ENCODE measurements at places on chromosomes 4 and X.
A peak's percentile ranks its signal among the peaks of the same experiment; 100 is the strongest.

- H3K36me3 ChIP-seq: no peaks in the 10 kb centered on the region
- H3K4me1 ChIP-seq: no peaks in the 10 kb centered on the region
- no peaks in the 10 kb centered on the region for H3K27me3 ChIP-seq
- H3K27ac ChIP-seq: no peak overlapping the region
- no peak for DNase-seq
Observed at GRCh38 chr4:10535912-10536311, 78.7 kb upstream of the ZNF518B start.

DNA sequence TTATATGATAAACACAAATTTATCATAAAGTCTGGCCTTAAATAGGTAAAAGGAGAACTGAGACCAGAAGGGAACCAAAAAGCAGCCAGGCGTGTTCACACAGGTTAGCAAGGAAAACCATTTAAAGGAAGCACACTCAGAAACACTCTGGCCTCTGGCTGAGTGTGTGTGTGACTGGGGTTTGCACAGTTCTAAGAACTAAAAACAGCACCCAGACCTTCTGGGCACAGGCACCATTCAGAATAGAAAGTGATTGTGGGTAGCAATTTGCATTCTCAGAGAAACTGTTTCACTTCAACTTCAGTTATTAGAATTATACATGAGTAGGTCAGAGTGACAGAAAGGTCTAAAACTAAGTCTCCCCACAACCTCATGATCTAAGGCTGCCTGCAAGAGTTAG, 10.0 kb downstream of the GPR82 start:
- H3K36me3 ChIP-seq: no peaks in the 10 kb centered on the region
- peaks cover 6% of the 10 kb centered on the region for H3K4me1 ChIP-seq
- no peak overlapping the region for H3K27ac ChIP-seq
- DNase-seq: no peak
- no peaks in the 10 kb centered on the region for H3K27me3 ChIP-seq
- no peak overlapping the region for H3K4me3 ChIP-seq

- no peak for DNase-seq
- no peaks in the 10 kb centered on the region for H3K4me1 ChIP-seq
- no peak overlapping the region for H3K27ac ChIP-seq
- H3K4me3 ChIP-seq: no peak overlapping the region
- H3K27me3 ChIP-seq: no peaks in the 10 kb centered on the region
Observed at GRCh38 chr4:11592276-11592675, 163.6 kb upstream of the HS3ST1 start.

GRCh38 chrX:69073241-69073640, 92.0 kb downstream of the PJA1 start:
- H3K27me3 ChIP-seq: no peaks in the 10 kb centered on the region
- DNase-seq: no peak
- no peak overlapping the region for H3K27ac ChIP-seq
- H3K36me3 ChIP-seq: no peaks in the 10 kb centered on the region

DNA sequence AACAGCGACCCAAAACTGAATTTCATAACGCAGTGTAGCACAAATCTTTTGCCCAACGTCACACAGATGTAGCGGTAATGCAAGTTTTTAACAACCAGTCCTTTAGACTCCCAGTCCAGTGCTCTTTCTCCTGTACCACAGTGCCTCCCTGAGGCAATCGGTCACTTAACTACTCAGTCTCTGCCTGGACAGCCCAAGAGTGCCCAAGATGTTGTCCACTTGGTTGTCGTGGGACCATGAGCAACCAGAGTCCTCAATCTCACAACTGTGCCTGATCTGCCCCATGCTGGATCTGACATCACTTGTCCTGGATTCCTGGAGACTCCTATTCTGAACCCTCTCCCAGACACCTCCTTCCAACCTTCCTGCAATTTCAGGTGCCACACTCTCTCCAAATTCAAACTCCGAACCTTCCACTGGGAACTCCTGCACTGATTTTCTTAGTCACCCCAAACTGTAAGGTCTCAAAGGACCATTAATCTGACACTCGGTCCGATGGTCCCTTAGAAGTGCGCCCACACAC, 702 bp downstream of the MMGT1 start:
- peaks cover 11% of the 10 kb centered on the region for H3K4me1 ChIP-seq
- peak overlapping the region; percentile 92 for H3K27ac ChIP-seq
- no peak for DNase-seq

DNA sequence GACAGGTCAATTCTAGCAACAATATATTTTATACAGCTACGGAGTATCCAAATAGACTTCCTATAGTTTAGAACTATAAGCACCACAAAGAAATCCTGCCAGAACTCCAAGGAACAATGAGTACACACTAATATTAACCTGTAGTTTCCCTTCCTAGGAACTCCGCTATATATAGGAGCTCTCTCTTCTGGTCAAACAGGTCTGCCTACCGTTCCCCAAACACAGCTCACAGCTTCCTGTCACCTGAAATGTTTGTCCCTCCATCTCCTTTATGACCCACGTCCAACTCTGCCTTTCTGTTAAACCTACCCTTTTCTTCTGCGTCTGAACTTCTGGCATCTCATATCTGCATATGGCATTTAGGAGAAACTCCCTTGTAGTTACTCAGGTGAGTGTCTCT, 10.5 kb upstream of the GJB1 start:
- H3K27ac ChIP-seq: no peak overlapping the region
- H3K4me1 ChIP-seq: no peaks in the 10 kb centered on the region
- DNase-seq: no peak
- no peaks in the 10 kb centered on the region for H3K27me3 ChIP-seq
- no peaks in the 10 kb centered on the region for H3K36me3 ChIP-seq

GRCh38 chr4:75821966-75822365, 80.3 kb downstream of the PPEF2 start:
- no peaks in the 10 kb centered on the region for H3K36me3 ChIP-seq
- no peak for DNase-seq
- no peaks in the 10 kb centered on the region for H3K4me1 ChIP-seq

- DNase-seq: no peak
- no peak overlapping the region for H3K4me3 ChIP-seq
- no peaks in the 10 kb centered on the region for H3K36me3 ChIP-seq
Observed at GRCh38 chrX:1455948-1456280, 3.2 kb upstream of the ASMTL start.

- no peak overlapping the region for H3K27ac ChIP-seq
- no peaks in the 10 kb centered on the region for H3K27me3 ChIP-seq
- no peak for DNase-seq
- H3K36me3 ChIP-seq: no peaks in the 10 kb centered on the region
Observed at GRCh38 chrX:106208154-106208553, 40.0 kb downstream of the PWWP3B start.

DNA sequence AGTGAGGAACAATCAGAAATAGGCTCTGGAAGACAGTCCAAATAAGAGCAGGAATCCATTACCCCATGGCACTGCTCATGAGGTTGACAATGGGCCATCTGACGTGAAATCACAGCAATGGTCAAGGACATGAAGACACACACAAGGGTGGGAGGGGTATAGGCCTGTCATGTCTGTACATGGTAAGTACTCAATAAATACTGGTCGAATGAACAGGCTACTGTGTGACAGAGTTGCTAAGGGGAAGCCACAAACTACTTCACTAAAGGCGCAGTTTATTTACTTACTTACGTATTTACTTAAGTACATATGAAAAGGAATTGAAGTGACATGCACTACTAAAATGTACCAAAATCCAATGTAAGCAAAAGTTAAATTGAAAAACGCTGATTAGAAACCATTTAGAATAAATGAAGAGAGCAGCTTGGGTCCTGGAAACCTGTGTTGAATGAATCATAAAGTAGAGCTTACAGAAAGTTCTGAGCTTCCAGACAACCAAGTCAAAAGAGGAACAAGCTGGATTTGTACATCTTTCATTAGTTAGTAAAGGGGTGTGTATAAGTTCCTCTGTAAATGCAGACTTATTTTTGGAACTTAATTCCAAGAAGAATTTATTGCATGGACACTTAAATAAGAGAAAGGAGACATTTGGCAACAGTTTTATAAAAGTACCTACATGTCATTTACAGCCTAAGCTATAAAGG, 32.7 kb downstream of the ALPK1 start:
- H3K27ac ChIP-seq: no peak overlapping the region
- H3K27me3 ChIP-seq: no peaks in the 10 kb centered on the region
- H3K4me1 ChIP-seq: no peaks in the 10 kb centered on the region
- DNase-seq: no peak
- no peak overlapping the region for H3K4me3 ChIP-seq

DNA sequence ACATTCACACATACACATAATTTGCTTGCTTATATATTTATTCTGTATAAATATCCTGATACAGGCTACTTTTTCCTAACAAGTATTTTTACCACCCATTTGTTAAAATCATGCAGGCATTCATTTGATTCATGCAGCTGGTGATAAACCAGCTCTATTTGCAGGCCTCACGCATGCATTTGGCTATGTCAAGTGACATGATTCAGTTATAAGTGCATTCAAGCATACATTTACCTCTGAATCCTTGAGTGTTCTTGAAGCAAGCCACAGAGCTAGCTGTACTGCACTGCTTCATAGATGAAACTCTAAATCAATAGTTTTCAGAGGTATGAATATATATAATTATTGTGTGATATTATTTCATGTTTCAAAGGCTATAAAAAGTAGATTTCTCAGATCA, 544.0 kb upstream of the AGA start:
- H3K4me1 ChIP-seq: no peaks in the 10 kb centered on the region
- H3K27me3 ChIP-seq: no peaks in the 10 kb centered on the region
- no peak overlapping the region for H3K27ac ChIP-seq

- H3K36me3 ChIP-seq: no peaks in the 10 kb centered on the region
- H3K4me1 ChIP-seq: no peaks in the 10 kb centered on the region
- no peaks in the 10 kb centered on the region for H3K27me3 ChIP-seq
- no peak for DNase-seq
Observed at GRCh38 chr4:17480210-17480927, 31.5 kb downstream of the QDPR start.

- H3K4me1 ChIP-seq: no peaks in the 10 kb centered on the region
- H3K27ac ChIP-seq: no peak overlapping the region
- no peaks in the 10 kb centered on the region for H3K27me3 ChIP-seq
- H3K4me3 ChIP-seq: no peak overlapping the region
- no peak for DNase-seq
Observed at GRCh38 chr4:169059306-169060211, 49.5 kb upstream of the CBR4 start.

Data from T-cell (primary cell).